ENCODE measurements at places on chromosomes 5 and 9. TPM values are rescaled to one million over a fixed set of nuclear protein-coding genes. Genes with fewer than 3 reads are reported as not detected.

DNA sequence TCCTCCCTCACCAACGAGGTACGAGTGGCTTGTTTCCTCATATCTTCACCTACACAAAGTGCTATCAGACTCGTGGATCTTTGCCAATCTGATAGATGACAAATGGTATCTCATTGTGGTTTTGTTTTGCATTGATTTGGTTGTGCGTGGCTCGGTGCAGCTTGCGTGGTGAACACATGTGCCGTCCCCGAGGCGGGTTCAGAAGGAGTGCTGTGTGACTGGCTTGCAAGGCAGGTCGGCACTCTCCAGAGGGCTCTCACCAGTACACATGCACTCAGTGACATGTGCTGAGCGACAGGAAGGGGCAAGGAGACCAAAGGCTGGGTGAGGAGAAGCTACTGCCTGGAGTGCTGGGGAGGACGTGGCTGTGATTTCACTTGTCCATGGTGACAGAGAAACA lies 95.3 kb upstream of the PITX1 start:
- DNase-seq = no peak

GRCh38 chr5:102314328-102314727 lies 18.2 kb upstream of the SLCO4C1 start:
- no peak for DNase-seq

DNA sequence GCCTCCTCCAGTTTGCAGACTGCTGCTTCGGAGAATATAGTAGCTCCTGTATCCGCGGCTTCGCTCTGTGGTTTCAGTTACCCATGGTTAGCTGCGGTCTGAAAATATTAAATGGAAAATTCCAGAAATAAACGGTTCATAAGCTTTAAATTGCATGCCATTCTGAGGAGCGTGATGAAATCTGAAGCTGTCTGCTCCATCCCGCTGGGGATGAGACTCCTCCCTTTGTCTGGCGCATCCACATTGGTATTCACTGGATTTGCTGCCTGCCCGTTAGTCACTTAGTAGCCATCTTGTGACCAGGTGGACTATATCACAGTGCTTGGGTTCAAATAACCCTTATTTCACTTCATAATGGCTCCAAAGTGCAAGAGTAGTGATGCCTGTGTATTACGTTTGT lies 36.3 kb downstream of the MSX2 start:
- DNase-seq = no peak

The PLAA gene
- total RNA-seq = 25.8 TPM

DNA sequence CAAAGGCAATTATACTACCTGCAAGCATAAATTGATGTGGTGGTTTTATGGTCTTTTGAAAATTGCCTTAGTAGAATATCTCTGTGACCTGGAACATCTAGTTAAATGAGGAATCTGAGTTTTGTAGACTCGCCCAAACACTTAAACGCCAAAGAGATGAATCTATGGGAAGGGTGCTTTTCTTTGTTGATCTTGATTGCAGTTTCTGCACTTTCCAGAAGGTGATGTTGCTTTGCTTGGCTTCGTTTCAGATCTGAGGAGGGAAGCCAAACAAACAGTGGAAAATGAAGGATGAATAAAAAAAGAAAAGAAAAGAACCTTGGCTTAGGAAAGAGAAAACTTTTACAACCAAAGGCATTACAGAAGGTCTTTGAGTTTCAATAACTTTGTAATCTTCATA lies 1021.2 kb downstream of the NR2F1-AS1 start:
- DNase-seq = no peak

DNA sequence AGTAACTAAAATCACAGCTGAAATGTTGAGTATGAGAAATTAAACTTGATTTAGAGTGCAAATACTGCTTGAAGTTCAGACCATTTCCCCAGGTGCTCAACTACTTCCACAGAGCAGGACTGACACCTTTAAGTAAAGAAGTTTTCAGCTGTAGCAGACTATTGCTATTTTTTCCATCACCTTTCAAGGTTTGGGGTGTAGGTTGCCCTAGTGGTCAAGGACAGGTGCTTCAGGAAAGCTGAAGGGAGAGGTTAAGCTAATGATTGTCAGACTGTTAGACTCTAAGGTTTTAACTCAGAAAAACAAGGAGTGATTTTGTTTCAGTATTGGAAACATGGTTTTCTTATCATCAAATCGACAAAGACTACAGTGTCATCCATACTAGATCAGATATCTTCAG lies 162.1 kb downstream of the CCDC192 start:
- DNase-seq = no peak

- no peak for DNase-seq
Measured at GRCh38 chr5:32165597-32165996, 8.5 kb downstream of the GOLPH3 start.

GRCh38 chr9:108382310-108382709 lies 473.5 kb downstream of the ACTL7B start:
- DNase-seq = no peak
